Brain pericyte (primary cell): ENCODE measurements at places on chromosomes 2 and 18.

DNA sequence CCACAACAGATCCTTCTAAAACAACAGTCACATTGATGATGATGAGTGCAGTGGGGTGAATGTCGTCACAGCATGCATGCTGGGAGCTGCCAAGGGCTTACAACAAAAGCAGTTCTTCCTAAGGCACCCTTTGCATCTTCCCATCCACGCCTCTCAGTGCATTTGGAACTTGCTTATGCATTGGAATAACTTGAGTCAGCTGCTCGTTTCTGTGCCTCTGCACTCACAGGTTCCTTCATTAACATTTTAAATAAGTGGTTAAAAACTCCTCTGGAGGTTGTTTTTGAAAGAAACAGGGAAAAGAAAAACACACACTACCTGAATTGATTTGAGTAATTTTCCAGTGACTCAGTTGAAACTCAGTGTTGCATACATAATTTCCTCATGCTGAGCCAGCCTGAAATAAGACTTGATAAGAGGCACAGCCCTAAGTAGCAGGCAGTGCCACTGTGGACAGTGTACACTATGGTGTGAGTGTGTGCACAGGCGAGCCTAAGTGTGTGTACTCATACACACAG lies 46.8 kb upstream of the TRIM43B start:
- no peak for DNase-seq

DNA sequence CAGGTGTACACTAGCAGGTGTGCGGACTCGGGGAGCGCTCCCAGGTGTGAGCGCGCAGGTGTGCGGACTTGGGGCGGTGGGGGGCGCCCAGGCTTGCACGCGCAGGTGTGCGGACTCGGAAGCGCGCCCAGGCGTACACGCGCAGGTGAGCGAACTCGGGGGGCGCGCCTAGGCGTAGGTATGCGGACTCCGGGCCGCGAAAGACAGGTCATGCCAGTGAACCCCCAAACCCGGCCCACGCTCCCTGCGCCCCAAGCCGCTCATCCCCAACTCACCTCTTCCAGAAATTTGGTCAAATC lies 342 bp downstream of the CYB5A start:
- DNase-seq: no peak

DNA sequence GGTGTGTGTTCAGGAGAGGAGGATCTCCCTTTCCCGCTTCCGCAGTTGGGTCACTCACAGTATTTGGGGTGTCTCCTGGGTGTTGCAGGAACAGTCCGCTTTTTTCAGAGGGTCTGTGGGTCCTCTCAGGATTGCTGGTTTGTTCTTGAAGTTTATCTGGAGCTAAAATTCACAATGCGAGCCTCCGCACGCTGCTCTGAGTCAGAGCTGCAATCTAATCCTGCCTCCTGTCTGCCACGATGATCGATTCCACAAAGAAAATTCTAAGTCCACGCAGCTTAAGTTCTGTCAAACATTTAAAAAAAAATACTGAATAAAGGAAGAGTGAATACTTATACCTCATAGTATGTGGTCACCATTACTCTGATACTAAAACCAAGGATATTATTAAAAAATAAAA lies 76.5 kb downstream of the RAD51AP2 start:
- DNase-seq: no peak

- no peak for DNase-seq
These were observed 48.6 kb downstream of the BIN1 start for GRCh38 chr2:127058246-127058953.

- no peak for DNase-seq
These were observed 66.2 kb downstream of the ATOH8 start for GRCh38 chr2:85819811-85820510.

GRCh38 chr2:236127010-236127409 lies 41.2 kb downstream of the GBX2 start:
- DNase-seq: no peak

DNA sequence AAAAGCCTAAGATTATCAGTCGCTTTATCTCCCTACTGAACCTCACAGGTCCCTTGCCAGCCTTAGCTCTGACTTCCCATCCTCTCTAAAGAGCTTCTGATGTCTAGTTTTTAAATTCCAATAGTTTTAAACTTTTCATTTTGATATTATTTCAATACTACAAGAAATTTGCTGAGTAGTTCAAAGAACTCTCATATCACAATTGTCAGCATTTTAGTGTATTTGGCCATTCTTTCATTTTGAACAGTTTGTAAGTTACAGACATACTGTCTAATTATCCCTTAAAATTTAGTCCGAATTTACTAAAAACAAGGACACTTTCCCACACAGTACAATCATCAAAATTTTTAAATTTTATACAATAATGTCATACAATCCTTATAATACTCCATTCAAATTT lies 666.8 kb upstream of the SETBP1 start:
- DNase-seq: no peak

DNA sequence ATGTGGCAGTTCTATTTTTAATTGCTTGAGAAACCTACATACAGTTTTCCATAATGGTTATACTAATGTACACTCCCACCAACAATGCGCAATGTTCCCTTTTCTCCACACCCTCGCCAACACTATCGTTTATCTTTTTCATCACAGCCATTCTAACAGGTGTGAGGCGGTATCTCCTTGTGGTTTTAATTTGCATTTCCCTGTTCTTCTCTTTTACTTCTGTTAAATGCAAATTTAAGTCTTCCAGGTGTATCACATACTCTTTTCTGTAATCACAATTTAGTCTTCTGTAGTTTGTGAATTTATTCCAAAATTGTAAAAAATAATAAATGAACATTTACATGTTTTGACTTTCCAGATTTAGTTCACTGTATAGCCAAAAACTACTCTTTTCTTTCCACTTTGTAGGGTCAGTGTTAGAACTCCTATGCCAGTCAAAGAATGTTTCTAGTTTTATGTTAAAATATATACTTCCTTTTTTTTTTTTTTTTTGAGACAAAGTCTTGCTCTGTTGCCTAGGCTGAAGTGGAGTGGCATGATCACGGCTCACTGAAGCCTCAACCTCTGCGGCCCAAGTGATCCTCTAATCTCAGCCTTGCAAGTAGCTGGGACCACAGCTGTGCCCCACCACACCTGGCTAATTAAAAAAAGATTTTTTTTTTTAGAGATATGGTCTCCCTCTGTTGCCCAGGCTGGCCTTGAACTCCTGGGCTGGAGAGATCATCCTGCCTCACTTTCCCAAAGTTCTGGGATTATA lies 15.4 kb upstream of the ACYP2 start:
- no peak for DNase-seq

DNA sequence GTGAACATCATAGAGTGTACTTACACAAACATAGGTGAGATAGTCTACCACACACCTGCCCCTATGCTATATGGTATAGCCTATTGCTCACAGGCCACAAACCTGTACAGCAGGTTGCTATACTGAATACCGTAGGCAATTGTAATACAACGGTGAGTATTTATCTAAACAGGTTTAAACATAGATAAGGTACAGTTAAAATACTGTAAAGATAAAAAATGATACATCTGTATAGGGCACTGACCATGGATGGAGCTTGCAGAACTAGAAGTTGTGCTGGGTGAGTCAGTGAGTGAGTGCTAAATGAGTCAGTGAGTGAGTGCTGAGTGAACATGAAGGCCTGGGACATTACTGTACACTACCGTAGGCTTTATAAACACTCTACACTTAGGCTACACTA lies 267.0 kb upstream of the HS6ST1 start:
- DNase-seq: peak; percentile 47

DNA sequence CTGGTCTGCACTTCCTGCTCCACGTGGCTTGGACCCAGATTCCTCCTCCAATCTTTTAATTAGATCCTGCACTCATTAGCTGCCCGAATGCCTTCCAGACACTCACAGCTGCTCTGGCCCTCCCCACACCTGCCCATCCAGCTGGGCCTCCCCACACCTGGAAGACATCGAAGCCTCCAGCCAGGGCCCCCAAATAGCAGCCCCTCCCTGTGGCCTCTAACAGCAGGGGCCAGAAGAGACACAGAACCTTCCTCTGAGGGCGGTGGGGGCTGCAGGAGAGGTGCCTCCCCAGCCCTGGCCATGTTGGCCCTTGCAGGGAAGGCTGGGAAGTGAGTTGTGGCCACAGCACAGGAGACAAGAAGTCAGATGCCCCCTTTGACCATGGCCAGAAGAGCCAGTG lies 252.8 kb downstream of the DYSF start:
- no peak for DNase-seq

GRCh38 chr2:236572482-236572881 lies 2.9 kb downstream of the ACKR3 start:
- DNase-seq: no peak

DNA sequence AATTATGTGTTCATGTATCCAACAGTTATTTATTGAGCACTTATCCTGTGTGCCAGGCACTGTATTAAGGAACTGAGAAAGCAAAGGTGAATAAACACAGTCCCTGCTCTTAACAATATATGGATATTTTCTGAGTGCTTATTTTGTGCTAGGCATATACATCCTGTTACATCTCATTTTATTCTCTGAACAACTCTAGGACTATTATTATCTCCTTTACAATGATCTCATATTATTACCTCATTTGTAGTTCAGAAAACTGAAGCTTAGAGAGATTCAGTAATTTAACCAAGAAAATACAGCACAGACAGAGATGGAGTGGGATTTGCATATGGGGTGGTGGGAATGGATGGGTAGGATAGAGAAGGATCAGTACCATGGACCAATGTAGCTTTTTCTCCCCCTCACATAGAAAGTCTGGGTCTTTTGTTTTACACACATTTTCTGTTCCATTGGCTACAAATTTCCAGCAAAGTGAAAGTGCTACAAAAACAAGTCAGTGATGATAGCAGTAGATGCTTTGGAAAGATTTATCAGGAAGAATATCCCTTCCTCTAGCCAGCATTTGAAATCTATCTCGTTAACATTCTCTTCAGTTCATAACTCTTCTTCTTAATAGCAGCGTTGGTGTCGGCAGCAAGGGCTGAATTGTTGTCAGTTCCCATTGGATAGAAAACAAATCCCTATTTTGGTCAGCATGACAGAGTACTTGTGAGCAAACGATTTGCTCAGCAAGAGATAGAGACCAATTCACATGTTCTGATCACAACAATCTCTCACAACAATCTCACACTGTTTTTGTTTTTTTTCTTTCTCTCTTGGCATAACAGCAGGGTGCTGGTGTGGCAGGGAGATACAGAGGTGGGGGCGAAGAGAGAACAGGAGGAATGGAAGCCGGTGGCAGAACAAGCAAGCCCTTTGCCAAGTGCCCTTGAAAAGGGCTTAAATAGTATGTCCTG lies 102.2 kb upstream of the KCTD1 start:
- DNase-seq: no peak

GRCh38 chr2:20652141-20652540 lies 1.2 kb upstream of the HS1BP3 start:
- no peak for DNase-seq

- DNase-seq: no peak
These were observed 209.1 kb downstream of the RAD51AP2 start for GRCh38 chr2:17309181-17309580.

- no peak for DNase-seq
These were observed 98.0 kb downstream of the PTPN4 start for GRCh38 chr2:119857742-119858141.

DNA sequence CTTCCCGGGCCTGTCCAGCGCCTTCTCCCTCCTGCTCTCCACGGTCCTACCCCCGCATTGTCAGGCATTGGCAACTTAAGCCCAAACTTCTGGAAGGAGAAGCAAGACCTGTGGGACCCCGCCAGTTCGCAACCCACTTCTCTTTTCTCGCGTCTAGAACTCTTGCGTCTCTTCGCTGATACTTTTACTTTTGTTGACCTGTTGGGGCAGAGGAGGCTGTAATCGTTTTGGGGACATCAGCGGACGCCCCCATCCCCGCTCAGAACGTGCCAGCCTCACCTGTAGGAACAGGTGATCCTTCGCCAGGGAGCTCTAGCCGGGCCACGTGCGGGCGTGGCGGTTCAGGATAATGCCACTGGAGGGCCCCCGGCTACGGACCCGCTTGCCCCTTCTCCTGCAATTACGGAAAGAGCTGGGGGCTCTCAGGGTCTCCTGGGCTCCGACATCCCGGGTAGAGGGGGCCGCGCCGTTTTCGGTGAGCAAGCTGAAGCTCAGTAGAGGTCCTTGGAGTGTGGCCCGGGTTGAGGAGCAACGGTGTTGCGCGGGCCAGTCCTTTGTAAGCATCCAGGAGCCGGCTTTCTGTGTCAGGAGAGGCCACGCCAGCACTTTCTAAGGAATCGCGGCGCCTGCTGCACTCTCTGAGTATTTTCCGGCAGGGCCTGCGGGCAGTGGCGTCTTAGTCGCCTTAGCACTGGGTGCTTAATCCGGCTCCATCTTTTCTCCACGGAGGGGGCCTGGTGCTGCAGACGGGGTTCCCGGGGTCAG lies 1.6 kb downstream of the MTCL1 start:
- DNase-seq: no peak

GRCh38 chr18:55289048-55289447 lies 298.9 kb downstream of the TCF4 start:
- DNase-seq: no peak

- no peak for DNase-seq
These were observed 81.6 kb downstream of the PMS1 start for GRCh38 chr2:189865826-189866225.

- no peak for DNase-seq
These were observed 11.8 kb upstream of the SMIM21 start for GRCh38 chr18:75439348-75439747.

- peak; percentile 59 for DNase-seq
These were observed 858 bp downstream of the TP53I3 start for GRCh38 chr2:24083567-24084385.

- DNase-seq: no peak
These were observed 253.9 kb upstream of the VWC2L start for GRCh38 chr2:214156971-214157370.

GRCh38 chr18:22302144-22302543 lies 115.6 kb downstream of the CTAGE1 start:
- DNase-seq: no peak

GRCh38 chr18:32595832-32596231 lies 125.2 kb upstream of the GAREM1 start:
- no peak for DNase-seq

- no peak for DNase-seq
These were observed 6.7 kb downstream of the NAB1 start for GRCh38 chr2:190655570-190655969.

DNA sequence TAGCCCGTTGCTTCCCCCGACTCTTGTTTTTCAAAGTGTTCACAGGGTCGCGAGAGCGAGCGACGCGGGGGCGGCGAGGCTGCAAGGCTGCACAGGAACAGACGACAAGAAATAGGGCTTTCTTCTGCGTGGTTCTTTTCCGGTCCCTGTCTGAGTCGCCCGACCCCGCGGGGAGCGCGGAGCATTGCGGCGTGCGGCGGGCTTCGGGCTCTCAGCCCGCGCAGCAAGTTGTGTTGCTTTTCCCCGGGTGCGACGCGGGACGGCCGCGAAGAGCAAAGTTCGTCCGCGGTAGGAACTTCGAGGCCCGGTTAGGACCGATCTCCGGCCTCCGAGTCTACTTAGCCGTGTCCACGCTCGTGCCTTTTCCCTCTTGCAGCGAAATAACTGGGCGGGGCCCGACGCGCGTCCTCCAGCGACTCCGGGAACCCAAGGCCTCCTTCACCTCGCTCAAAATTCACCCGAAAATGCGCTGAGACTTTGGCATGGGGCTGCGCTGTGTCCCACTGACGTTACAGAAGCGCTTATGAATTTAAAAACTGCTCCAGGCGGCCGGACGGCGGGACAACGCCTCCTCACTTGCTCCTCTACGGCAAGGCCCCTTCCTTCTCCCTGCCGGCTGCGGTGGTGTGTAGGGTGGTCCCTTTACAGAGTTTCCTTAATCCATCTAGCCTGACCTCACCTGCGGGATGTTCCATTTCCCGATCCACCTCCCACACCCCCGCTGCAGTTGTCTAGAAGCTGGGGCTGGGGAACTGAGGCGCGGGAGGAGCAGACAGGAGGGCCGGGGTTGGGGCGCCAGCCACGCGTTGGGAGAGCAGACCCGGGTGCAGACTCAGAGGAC lies 1.5 kb upstream of the BCL2L11 start:
- no peak for DNase-seq

GRCh38 chr18:32732165-32732564 lies 40.7 kb downstream of the KLHL14 start:
- DNase-seq: no peak
